Stimulated activated CD8-positive, alpha-beta memory T cell treated with anti-CD3 and anti-CD28 coated beads, Interleukin-15, amount 100 ng/mL, for 48 hours (primary cell): ENCODE measurements at places on chromosomes 3 and 15.

- DNase-seq = no peak
Observed at GRCh38 chr3:8982509-8982908, 19.2 kb upstream of the RAD18 start.

GRCh38 chr15:67267440-67267839 lies 12.9 kb downstream of the IQCH start:
- no peak for DNase-seq

GRCh38 chr3:8307545-8308110 lies 194.0 kb upstream of the LMCD1 start:
- no peak for DNase-seq

GRCh38 chr3:180420804-180421203 lies 181.2 kb upstream of the TTC14 start:
- no peak for DNase-seq

DNA sequence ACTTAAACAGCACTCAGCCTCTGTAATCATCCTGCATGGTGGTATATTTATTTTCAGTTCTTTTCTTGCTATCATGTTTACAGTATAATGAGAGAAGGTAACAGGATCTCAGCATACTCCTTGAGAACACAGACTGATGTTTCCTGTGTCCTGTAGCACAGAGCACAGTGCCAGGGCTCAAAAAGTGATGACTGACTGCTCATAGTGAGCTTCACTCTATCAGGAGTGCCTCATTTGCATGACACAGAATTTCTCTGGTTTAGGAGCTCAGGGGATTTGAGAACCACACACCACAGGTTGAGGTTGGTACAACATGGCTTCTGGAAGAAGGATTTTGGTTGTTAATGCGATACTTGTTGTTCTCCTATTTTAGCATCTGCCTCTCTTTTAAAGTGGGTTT lies 68.5 kb upstream of the SLC2A2 start:
- DNase-seq = no peak

DNA sequence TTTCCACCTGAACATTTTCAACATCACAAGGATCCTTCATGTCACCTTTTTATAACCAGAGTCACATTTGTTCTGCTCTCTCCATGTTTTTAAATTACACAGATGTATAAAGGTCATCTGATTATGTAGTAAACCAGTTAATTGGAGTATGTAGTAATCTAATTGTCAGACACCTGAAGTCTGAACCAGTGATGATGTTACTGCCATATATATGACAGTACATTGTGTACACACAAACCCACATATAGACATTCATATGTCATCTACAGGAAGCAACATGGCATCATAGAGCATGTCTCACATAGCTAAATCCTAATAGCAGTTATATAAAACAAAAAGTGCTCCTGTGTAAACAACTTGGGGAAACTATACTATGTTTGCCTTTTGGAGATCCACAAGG lies 95.9 kb upstream of the PRR23C start:
- DNase-seq = no peak

DNA sequence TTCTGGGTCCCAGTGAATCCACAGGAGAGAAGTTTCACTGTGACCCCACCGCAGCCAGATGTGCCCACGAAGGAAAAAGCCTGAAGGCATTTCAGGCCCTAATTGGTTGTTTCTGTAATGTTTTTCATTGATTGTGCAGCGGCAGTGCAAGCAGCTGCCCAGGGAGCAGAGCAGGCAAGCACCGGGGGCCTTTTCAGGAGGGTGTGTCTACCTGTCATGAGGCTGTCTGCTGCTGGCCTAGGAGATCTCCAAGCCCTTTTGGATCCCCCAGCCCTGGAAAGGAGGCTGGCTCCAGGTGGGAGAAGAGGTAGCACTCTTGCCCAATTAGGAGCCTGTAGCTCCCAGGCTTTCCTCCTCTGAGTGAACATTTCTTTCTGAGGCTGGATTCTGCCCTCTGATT lies 108.8 kb downstream of the EPHB1 start:
- DNase-seq = no peak

DNA sequence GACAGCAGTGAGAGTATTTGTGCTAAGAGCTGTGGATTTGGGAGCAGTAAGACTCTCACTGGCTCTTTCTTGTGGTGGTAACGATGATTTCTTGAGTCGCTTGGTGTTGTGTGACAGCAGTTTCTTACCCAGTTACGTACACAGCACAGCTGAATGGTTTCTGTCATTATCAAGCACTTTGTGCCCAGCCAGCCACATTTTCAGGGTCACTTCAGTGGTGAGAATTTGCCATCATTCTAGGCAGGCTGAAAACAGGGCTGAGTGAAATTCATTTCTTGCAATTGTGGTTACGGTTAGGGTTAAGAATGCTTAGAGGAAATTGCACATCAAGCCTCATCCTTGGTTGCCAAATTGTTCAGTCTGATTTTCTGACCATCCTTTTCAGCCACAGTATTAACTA lies 130.1 kb downstream of the RYR3 start:
- no peak for DNase-seq

DNA sequence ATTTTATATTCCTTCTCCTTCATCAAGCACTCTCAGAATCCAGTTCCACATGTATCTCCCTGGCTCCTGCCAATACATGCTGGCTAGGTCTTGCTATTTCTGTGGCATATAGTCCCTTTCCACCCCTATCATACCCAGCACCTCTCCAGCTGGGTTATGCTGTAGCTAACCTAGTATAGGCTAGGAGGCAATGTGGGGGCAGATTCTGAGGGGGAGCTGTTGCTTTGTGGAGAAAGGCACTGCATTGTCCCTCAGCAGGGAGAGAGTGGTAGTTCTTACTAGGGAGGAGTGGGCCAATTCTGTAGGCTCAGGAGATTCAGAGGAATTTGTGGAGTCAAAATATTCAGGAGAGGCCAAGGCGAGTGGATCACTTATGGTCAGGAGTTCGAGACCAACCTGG lies 39.4 kb upstream of the UBL7 start:
- DNase-seq = no peak

DNA sequence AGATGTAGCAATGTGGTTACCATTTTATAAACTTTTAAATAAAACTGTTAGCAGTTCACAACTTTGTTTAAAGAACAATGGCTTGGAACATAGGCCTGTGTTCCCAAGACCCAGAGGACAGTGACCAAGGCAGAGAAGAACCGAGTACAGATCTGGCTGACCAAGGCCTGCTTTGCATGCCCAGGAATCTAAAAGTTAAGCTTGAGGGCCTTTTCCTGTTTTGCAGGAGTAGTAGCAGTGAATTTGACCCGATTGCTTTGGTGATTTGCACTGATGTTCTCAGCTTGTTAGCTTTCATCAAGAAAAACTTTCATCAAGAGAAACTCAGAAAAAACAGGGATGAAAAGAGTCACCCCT lies 9.9 kb downstream of the FILIP1L start:
- no peak for DNase-seq

DNA sequence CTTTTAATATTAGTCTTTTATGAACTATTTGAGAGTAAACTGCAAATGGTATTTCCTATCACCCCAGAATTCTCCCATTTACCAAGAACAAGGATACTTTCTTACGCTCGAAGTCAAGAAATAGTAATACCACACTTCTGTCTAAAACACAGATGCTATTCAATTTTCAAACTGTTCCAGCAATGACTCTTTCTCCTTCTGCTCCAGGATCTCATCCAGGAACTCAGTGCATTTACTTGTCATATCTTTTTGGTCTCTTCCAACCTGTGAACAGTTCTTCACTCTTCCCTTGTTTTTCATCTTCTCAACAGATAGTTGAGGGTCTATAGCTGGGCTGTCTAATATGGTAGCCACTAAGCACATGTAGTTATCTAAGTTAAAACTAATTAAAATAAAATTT lies 87.1 kb upstream of the GAP43 start:
- no peak for DNase-seq

GRCh38 chr3:132231633-132232032 lies 85.6 kb upstream of the ACP3 start:
- DNase-seq = no peak

DNA sequence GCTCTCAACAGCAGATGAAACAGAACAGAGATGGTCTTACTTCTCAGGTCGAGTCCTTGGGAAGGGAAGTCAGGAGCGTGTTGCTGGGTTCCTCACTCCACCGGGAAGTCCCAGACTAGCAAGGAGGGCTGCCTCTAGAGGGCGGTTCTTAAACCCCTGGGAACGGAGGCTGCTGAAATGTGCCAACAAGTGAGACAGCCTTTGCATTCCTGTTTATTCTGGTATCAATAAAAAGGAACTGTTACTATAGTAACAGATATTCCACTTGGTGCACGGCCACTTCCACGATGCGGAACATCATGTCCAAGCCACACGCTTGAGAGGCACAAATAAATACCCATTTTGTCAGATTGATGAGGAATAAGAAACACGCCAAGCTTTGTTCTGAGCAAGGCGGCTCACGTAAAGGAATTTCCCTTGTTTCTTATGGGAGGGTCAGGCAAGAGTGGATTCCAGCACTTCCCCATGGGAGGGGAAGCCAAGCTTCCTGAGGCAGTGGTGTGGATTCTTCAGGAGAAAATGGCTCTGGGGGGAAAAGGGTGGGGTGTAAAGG lies at the start of gene FAM107A:
FAM107A (minus strand) TSS at position 123 of the 553 bp plus-strand sequence. CDS start 7,531 bp downstream, outside the sequence.
- DNase-seq = no peak

DNA sequence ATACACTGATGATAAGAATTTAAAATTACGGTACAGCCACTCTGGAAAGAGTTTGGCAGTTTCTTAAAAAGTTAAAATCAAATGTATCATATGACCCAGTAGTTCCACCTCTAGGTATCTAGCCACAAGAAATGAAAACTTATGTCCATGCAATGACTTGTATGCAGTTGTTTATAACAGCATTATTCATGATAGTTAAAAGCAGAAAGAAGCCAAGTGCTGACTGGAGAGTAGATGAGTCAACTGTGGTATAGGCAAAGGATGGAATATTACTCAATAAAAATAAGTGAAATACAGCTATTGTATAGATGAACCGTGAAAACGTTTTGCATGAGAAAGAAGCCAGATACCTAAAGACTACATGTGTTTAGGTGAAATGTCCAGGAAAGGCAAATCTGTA lies 14.8 kb downstream of the GPR87 start:
- no peak for DNase-seq

DNA sequence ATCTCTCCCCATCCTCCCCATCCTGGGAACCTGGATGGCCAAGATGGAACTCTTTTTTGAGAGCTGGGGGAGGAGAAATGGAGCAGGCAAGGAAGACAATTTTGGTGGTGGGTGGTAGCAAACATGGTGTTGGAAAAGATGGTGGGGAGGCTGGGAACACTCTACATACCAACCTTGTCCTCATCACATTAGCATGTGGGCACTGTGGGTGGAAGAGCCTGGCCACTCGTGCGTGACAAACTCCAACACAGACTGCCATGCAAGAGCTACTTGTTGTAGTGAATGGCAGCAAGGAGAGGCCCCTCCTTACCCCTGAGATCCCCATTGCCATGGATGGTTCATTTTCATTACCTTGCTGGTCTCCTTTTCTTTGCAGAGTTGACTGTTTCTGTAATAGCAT lies 262.6 kb downstream of the RPLP1 start:
- DNase-seq = no peak

GRCh38 chr3:197082871-197083270 lies 53.3 kb upstream of the MELTF start:
- no peak for DNase-seq

DNA sequence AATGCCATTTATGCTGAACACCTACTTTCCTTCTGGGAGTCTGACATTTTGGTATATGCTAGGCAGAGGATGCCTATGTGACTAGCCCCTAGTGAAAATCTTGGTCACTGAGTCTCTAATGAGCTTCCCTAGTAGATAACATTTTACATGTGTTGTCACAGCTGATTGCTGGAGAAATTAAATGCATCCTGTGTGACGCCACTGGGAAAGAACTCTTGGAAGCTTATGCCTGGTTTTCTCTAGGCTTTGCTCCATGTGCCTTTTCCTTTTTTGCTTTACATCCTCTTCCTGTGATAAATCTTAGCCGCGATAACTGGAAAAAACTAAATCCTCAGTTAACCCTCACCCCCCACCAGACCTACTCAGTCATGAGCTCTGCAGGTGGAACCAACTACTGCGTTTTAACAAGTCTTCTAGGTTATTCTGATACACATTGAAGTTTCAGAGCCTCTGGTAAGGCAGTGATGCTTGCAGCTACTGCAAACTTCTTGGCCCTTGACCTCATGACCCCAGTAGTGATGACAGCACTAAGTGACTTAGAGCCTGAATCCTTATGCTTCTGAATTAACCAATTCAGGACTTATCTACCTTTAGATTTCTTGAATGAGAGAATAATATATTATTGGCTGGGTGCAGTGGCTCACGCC lies 292.4 kb upstream of the SOX14 start:
- no peak for DNase-seq

GRCh38 chr3:66795365-66795764 lies 202.7 kb upstream of the KBTBD8 start:
- no peak for DNase-seq

- no peak for DNase-seq
Observed at GRCh38 chr3:39121621-39122020, 14.1 kb downstream of the TTC21A start.

DNA sequence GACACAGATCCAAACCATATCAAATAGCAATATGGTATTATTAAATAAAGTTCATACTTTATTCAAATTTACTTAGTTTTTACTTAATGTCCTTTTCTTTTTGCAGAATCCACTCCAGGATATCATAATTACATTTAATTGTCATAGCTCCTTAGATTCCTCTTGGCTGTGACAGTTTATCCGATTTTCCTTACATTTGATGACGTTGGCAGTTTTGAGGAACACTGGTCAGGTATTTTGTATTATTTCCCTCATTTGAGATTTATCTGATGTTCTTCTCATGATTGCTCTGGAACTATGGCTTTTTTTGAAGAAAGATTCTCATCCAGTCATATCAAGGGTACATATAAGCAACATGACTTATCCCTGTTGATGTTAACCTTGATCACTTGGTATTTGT lies 198.3 kb upstream of the STAC start:
- no peak for DNase-seq

DNA sequence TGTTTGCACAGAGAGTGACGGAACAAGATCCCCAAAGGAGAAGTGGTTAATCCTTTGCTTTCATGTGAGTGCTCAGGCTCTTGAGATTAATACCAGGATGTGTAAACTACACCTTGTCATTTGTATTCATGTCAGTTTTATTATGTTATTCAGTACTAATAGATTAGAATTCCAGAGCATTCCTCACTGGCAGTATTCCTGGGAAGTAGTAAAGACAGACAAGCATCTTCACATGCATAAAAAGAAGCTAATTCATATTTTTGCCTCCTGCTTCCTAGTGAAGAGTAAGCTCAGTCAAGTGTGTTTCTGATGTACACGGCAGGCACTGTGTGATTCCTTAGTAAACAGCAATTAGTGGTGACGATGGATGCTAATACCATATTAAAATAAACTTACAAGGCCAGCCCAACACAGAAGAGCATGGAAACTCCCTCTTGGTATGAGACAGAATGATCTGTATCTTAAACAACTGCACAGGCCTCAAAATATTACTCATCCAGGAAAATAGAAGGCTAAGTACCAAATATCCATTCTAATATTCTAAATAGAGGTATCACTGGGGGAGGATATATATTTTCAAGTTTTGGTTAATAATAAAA lies 336.8 kb upstream of the MCTP2 start:
- DNase-seq = no peak
